ENCODE measurements at places on chromosomes 3 and 15.

DNA sequence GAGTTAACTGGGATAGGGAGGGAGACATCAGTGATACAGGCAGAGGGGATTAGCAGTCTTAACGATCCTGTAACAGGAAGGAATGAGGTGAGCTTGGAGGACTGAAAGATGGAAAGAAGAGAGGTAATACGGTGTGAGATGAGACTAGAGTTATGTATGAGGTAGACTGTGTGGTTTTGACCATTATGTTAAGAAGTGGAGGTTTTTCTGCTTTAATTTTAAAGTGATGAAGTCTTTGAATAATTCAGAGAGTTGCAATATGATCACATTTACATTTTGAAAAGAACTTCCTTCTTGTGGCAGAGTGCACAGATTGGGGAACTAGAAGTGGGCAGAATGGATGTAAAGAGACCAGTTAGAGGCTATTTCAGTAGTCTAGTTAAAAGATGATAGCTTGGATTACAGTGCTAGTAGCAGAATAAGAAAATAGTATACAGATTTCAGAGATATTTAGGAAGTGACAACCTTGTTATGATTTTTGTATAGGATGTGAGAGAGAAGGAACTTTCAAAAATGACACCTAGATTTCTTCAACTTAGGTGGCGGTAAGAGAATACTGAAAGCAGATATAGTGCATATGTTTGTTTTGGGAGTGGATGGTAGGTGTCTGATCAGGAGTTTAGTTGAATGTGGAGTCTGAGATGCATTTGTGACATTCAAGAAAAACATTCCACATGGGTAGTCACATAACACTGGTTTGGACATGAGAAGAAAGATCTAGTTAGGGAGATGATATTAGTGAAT, 40.5 kb downstream of the STT3B start:
- no peak for DNase-seq

DNA sequence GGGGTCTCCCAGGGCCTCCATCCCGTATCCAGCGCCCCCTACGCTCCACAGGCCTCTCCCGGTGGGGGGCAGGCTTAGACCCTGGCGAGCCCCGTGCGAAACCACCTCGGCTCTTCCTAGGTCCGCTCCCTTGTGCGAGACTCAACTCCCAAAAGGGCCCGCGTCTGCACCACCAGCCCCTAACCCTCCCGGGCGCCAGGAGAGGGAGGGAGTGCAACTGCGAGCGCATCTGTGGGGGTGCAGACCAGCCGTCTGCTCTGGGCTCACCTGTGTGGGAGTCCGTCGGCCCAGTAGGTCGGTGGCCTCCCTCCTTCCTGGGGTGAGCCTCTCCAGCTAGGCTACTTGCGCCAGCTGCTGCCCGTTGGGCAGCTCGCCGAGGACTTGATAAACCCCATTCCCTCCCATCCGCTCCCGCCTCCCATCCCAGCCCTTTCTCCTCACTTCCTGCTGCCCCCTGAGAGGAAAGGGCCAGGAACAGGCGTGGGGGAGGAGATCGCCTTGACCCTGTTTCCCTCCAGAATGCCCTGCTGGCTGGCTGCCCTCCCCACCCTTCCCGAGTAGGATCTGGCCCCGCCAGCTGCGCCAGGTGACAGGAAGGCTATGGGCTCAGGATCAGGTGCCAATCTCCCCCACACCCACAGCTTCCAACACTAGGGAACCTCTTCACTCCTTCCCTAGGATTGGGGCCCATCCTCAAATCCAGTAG, at the start of gene HYAL2:
TSS of gene HYAL2 (minus strand) at position 360 of the 706 bp plus-strand sequence. CDS start 2,256 bp downstream, outside the sequence.
- no peak for DNase-seq

DNA sequence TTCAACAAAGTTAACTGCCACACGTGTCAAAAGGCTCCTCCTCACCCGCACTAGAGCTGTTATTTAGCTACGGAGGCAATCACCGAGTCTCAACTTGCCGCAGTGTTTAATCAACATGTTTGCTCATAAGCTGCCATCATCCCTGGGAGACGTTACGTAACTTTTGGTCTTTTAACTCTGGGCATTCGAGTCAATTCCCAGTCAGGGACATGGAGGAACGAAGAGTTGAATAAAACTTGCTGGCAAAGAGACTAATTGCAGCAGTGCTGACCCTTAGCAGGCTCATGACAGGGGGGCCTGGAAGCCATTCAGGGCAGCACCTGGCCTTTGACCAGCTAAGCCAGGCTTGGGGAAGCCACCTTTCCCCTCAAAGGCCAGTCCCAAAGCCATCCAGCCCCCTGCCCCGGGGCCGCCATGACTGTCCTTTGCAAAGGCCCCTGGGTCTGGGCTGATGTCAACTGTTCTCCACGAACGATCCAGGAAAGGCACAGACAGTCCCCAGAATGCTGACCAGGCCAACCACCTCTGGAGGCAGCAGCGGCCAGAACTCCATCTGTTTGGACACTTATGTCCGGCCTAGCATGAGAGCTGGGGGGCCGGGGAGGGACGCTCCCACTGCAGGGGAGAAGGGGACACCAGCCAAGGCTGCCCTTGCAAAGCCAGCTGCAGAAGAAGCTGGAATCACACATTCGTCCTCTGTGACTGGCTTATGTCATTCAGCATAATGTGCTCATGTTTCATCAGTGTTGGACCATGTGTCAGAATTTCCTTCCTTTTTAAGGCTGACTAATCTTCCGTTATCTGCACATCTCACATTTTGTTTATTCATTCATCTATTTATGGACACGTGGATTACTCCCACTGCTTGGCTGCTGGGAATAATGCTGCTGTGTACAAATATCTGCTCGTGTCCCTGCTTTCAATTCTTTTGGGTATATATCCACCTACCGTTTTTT, 43.7 kb downstream of the PCSK6 start:
- no peak for DNase-seq

- no peak for DNase-seq
These were observed 8.4 kb downstream of the GOLM2 start for GRCh38 chr15:44296625-44297524.

- DNase-seq, result no peak
These were observed 94.4 kb upstream of the PHLDB2 start for GRCh38 chr3:111764645-111765091.

- DNase-seq, result no peak
These were observed 11.9 kb downstream of the CA12 start for GRCh38 chr15:63369781-63370180.

GRCh38 chr3:139110072-139110830, 65.6 kb upstream of the PRR23C start:
- DNase-seq, result no peak

- no peak for DNase-seq
These were observed 13.2 kb downstream of the PLA2G4D start for GRCh38 chr15:42080919-42081830.

- DNase-seq, result peak; percentile 33
These were observed 242.8 kb upstream of the UBE2E2 start for GRCh38 chr3:22960105-22960984.

DNA sequence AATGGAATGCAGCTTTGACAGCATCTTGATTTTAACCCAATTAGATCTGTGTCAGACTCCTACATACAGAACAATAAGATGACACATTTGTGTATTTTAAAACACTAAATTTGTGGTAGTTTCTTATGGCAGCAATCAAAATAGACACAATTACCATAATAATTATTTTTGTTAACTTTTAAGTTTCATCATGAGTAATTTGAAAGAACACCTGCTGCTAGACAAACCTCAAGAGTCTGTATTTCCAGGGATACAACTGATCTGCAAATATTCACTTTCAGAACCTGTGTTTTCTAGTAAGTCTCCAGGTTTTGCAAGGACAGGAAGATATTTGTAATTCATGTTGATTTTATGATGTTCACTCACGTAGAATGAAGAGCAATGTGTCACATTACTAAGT, 736.8 kb downstream of the DIPK2A start:
- DNase-seq, result no peak

GRCh38 chr3:190575437-190576185, 61.7 kb downstream of the IL1RAP start:
- DNase-seq, result no peak

DNA sequence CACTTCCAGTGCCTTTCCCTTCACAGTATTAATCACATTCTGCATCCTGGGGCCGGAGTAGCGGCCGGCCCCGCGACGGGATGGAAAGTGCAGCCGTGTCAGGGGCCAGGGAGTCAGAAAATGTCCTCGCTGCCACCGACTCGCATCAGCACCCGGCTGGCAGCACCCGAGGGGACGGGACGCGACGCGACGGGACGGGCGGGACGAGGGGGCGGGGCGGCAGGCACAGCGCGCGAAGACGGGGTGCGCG, 353 bp downstream of the ATG3 start:
- DNase-seq, result no peak

DNA sequence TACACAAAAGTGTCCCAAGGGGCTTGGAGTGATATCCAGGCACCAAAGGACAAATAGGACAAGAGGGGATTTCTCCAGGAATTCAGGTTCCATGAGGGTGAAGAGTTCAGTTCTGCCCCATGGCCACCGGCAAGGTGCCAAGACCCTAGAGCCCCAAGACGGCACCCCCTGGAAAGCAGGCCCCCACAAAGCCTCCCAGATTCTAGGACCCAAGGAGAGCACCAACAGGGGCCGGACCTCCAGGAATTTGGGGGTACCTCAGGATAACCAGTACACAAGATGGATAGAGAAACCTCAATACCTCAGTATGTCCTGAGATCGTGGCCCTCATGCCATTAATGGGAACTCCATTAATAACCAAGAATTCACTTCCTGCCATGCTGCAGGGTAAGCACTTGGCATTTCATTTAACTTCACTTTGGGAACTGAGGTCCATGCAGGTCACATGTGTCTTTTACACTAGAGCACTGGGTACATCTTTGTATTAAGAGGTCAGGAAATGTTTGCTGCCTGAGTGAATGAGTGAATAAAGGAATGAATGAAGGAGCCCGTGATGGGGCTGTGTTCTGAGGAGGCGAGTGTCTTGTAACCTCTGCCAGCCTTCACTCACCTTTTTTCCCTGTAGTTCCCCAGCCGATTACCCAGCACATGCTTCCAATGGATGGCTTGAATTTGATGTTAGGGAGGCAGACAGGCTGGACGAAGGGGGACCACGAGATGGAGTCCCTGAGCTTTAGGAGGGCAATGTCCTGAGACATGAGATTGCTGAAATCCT, 15.5 kb upstream of the PRSS50 start:
- no peak for DNase-seq

GRCh38 chr3:149860881-149861280, 47.9 kb downstream of the RNF13 start:
- DNase-seq, result no peak

DNA sequence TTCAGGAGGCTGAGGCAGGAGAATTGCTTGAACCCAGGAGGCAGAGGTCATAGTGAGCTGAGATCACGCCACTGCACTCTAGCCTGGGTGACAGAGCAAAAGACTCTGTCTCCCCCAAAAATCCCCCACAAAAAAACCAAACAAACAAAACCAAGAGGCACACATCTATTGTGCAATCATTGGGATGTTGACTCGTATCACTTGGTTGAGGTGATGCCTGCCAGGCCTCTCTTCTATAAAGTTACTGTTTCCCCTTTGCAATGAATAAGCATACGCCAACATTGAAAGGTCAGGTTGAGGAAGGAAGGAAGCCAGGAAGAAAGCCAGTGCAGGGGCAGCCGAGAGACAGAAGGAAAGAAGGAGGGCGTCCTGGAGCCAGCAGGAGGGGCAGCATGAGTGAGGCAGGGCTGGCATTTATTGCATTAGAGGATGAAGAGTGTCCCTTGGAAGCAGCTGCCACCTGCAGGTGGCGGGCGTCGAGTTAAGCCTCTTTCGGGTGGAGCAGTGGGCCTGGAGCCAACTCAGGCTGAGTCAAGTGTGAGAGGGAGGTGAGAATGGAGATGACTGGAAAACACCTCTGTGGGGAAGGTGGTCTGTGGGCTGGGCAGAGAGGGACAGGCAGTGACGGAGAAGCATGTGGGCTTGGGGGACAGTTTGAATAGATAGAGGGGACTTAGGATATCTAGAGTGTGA, 8.3 kb upstream of the CSPG4 start:
- no peak for DNase-seq

GRCh38 chr3:149936812-149937230, 33.9 kb downstream of the PFN2 start:
- peak; percentile 35 for DNase-seq

- DNase-seq, result no peak
These were observed 246.1 kb downstream of the NFKBIZ start for GRCh38 chr3:102095383-102095782.

- no peak for DNase-seq
These were observed 204.3 kb upstream of the SLC2A2 start for GRCh38 chr3:171230865-171231264.

GRCh38 chr15:42373274-42373673, 14.0 kb downstream of the CAPN3 start:
- DNase-seq, result no peak

DNA sequence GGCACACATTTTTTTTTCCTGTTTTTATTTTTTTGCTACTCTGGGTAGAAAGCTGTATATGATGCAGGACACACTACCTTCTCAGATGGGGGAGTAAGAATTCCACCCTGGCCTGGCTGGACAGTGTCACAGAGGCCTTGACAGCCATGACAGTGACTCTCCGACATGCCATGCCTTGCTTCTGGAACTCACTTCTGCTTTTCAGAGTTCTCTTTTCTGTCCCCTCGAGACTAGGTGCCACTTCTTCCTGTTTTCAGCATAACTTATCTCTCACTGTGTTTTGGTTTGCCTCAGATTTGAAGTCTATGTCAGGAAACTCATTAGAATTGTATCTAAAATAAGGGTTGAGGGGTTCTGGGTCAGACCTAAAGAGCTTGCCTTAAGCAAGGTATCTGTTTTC, 69.1 kb upstream of the SEC13 start:
- no peak for DNase-seq

DNA sequence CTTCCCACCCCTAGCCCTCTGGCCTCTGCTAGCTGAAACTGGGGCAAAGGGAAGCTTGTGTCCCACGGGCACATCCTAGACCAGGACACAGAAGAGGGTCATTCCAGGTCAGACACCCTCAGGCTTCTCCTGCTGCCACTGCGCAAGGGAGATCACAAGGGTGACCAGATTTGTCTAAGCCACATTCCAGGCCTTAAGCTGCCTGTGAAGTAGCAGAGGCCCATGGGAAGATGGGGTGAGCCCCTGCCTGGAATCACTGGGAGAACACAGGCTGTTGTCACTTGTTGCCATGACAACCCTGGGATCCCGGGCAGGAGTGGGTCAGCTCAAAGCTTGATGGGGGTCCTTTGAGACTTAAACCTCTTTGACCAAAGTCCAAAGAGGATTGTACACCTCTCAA, 10.8 kb downstream of the STRA6 start:
- DNase-seq, result no peak

- no peak for DNase-seq
These were observed 52.2 kb upstream of the HEG1 start for GRCh38 chr3:125107861-125108567.

GRCh38 chr15:80154336-80154735, 1.5 kb downstream of the FAH start:
- DNase-seq, result no peak

- no peak for DNase-seq
These were observed 118.9 kb upstream of the EOMES start for GRCh38 chr3:27840807-27841594.

GRCh38 chr3:55329849-55330248, 157.3 kb downstream of the WNT5A start:
- peak; percentile 57 for DNase-seq

DNA sequence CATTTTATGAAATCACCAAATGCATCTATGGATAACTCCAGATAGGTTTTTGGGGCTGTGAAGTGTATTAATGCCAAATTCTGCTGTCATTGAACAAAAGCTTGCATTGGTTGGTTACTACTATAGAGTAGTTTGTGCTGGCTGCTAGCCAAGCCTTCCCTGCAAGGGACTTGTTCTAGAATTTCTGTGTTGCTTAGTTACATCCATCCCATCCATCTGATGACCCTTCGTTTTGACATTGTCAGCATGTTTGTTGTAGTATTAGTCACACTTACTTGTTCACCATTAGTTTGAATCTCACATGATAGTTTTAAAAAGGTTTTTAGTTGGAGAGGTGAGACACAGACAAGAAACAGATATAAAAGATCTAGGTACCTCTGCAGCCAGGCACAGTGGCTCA, 7.0 kb upstream of the NIPA2 start:
- DNase-seq, result peak; percentile 57

- DNase-seq, result no peak
These were observed 33.7 kb downstream of the PSTPIP1 start for GRCh38 chr15:77028451-77029165.

All from smooth muscle cell of the brain vasculature (primary cell).